ENCODE measurements at places on chromosomes 1 and 21.

- no peak for DNase-seq
Measured at GRCh38 chr1:117892512-117892911, 36.9 kb downstream of the GDAP2 start.

- DNase-seq = no peak
Measured at GRCh38 chr1:3336641-3337630, 117.5 kb upstream of the ARHGEF16 start.

- no peak for DNase-seq
Measured at GRCh38 chr21:38326899-38327298, 70.1 kb downstream of the KCNJ15 start.

DNA sequence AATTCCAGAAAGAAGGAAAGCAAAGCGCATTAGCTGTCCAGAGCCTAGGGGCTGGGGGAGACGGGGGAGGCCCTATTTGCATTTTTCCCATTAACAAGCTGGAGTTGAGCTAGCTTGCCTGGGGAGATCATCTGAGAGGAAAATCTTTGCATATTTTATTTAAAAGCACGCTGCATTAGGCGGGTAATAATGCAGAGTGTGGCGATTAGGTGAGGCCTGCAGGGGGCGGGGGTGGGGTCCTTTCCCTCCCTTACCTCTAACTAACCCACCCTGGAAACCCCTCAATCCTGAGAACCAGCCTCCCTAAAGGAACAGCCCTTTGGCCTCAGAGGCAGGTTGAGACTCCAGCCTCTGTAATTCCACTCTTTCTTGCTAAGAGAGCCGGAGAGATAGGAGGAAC lies 16.2 kb downstream of the C1orf216 start:
- DNase-seq = no peak

- no peak for DNase-seq
Measured at GRCh38 chr1:206931709-206932108, 10.0 kb upstream of the FCMR start.

All from activated CD4-positive, alpha-beta T cell treated with anti-CD3 and anti-CD28 coated beads for 4 hours (primary cell).